ENCODE measurements at places on chromosomes 7 and 10.

DNA sequence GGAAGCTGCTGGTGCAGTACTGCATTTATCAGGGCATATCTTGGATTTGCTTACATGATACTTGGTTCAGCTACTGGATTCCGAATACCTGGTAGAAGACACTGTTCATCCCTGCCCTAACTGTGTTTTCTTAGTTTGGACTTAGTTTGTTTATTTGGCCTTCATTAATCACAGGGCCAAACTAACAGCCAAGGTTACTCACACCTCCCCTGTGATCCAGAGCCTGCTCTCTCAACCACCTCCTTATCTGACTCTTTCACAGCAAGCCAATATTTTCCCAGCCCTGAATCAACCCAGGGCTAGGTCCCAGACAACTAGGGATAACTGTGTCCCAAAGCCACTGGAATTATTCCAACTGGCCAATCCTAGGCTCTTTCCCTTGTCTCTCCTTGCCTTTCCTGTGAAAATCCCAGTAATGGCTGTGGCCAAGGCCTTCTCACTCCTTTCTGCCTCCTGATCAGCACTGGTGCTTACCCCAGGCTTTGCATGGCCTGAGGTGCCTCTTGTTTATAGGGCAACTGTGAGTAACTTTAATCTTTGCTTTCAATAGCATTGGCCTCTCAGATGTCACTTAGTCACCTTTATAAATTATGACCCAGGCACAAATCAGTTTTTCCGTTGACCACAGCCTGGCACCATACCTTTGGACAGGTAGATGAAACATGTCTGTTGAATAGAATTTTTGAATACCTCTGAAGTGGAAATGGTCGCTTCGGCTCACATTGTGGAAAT, 9.3 kb upstream of the JCAD start:
- no peak for DNase-seq

DNA sequence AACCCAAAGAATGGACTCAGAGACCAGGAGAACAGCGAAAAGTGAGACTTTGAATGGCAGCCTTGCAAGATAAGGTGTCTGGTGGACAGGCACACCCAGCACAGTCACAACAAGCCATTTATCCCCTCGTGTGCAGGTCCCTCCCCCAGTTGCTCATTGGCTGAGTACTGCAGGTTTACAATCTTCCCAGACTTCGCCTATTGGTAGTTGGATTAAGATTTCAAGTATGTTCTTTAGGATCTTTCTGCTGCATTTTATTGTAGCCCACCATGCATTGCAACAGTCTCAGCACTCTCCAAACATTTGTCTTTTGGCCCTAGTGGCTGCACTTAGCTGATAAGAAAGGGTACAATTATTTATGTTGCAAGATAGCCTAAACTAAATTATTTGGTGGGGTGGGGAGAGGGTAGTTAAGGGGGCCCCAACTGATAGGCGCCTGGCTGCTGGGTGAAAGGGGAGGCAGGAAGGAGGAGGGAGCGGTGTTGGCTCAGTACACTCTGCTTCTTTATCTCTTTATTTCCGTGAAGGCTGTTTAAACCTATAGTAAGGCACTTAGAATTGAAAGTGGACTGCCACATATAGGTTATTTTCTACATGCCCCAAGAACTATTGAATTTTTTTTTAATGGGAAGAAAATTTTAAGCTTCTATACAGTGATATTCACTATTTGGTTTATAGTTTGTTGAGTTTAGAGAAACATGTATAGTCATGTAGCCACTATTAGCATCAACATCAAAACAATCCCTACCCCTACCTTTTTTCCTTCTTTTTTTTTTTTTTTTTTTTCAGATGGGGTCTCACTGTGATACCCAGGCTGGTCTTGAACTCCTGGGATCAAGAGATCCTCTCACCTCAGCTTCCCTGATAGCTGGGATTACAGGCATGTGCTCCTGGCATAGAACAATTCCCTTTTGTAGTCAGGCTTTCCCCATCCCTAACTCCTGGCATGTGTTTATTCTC, 54.2 kb downstream of the GUSB start:
- no peak for DNase-seq

DNA sequence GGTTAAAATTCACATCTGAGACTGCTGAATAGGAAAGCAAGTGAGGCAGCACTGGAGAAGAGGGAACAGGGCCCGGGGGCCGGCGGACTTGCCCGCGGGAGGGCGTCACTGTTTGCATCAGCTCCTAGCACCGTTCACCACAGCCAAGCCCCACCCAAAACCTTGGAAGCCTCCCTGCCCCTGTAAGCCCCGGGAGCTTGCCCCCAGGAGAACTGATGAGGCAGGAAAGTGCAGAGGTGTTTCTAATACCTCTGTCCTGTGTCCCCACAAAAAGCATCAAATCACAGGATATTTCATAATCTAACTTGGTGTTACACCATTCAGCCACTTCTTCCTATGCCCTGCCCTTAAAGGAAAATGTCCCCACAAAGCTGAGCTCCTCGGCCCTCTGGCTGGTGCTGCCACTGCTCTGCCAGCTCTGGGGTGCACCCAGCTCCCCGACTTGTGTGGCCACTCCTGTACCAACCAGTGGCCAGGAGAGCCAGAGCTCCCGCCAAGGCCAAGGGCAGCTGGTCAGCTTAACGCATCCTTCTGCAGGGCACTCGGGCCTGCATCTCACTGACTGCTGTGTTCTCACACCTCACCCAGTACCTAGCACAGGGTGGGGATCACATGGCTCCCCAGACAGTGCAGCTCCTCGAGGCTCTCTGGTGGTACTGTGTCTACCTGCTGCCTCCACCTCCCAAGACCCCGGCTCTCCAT, 47.3 kb upstream of the CNPY1 start:
- DNase-seq: no peak

- DNase-seq: no peak
Measured at GRCh38 chr10:108586424-108586823, 1336.9 kb downstream of the XPNPEP1 start.

- DNase-seq: no peak
Measured at GRCh38 chr10:69911613-69912528, 110.2 kb downstream of the COL13A1 start.

- no peak for DNase-seq
Measured at GRCh38 chr7:77348371-77348813, 67.8 kb downstream of the GSAP start.

- DNase-seq: no peak
Measured at GRCh38 chr7:67631476-67631875, 634.8 kb downstream of the TYW1 start.

DNA sequence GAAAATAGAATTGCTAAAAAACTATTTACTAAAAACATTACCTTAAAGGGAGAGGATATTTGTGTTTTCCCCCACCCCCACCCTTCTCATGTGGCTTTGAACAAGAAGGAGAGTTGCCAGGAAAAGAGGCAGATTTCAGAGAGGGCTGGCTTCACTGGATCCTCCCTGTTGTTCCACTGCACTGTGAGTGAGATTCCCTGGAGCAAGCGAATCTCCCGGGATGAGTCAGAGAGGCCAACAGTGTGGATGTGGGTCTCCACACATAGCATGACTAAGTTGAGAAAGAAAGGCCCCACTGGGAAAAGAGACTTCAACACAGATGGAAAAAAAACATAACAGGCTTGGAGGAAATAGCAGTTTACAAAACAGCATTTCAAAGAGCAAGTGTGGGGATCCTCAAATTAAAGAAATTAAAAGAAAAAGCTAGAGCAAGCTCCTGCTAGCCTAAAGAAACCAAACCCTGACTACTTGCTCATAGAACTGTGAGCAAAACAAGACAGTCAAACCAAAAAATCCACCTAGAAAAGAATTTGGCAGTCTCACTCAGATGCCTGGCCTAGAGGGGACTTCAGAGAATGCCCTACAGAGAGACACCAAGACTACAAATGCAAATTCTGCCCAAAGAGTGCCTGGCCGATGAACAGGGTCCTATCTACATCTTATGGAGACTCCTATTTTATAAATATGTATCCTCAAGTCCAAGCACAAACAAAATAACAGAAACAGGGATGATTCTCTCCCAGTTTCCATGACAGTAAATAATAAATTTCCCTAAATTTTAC, 3.4 kb downstream of the CAV1 start:
- no peak for DNase-seq

All from immature natural killer cell (primary cell).